Osteoblast (primary cell): ENCODE measurements at places on chromosomes 3 and 15. TPM values are rescaled to one million over a fixed set of nuclear protein-coding genes. Genes with fewer than 3 reads are reported as not detected.
A peak's percentile ranks its signal among the peaks of the same experiment; 100 is the strongest.

DNA sequence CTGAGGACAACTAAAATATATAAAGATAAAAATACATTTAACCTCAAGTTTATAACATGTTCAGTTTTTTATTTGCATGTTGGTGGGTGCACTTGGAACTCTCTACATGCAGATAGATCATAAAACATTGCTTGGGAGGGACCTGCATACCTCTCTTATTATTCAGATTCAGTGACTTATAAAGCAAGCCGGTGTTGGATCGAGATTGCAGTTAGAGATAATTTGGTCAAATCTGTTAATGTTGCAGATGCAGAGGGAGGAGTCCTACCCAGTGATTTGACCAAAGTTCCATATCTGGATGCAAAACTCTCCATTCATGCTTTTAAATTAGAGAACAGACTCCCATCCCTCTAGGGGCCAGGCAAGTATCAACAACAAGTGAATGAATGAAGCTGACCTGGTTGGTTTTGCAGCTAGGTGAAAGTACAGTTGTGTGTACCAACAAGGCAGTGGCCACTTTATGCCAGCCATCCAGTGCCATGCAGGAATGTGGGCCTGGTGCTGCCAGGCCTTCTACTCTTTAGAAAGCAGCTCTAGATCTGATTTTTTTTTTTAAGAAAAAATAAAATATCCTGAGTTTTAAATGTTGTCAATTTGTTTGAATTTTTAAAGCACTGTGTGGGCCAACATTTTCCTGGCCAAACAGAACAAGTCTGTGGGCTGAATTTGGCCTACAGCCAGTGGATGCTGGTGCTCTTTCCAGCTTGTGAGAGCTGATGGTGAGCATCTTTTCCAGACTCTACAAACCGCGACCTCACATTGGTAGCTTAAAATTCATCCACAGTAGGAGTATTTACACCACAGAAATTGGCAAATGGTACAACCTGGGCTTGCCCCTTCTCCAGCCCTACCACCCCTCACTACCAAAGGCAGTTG is 12.3 kb downstream of the CDIN1 start:
- H3K27ac ChIP-seq, result peak overlapping the region; percentile 78
- H3K4me3 ChIP-seq, result no peak overlapping the region
- H3K4me1 ChIP-seq, result peaks cover 23% of the 10 kb centered on the region
- no peak for DNase-seq
- no peaks in the 10 kb centered on the region for H3K36me3 ChIP-seq

DNA sequence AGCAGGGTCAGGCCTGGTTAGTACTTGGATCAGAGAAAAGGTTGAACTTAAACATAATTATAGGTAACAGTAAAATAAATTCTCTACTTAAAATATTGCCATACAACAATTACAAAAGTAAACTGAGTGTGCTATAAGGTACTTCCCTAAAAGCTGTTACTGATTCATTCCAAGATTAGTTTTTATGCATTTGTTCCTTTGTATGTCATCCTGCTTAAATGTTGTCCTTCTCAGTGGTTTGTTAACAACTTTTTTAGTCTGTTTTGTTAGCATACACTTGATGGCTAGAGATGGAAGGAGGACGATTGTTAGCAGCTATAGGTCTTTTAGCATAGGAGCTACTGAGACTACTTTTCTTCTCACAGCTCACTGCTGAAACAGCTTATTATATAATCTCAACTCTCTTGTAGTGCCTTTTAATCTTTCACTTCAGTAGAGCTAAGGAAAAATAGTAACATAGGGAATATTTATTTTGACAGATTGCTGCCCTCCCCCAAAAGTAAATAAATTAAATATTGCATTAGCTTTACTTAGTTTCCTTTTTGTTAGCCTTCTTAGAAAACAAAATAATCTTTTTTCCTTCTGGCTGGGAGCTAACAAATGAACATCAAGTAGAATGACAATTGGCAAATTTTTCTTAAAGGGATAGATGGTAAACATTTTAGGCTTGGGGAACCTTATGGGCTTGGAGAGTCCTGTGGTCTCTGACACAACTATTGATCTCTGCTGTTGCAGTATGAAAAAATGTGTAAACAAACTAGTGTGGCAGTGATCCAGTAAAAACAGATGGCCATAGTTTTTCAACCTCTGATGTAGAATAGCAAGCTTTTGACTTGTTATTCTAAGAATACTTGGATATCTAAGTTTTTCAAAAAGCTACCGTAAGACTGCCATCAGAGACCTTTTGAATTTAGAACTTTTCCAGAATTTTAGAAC is 39.5 kb downstream of the USP8 start:
- no peak overlapping the region for H3K4me3 ChIP-seq
- no peaks in the 10 kb centered on the region for H3K27me3 ChIP-seq
- DNase-seq, result no peak
- H3K27ac ChIP-seq, result no peak overlapping the region
- H3K36me3 ChIP-seq, result peaks cover 29% of the 10 kb centered on the region
- H3K4me1 ChIP-seq, result peaks cover 6% of the 10 kb centered on the region

DNA sequence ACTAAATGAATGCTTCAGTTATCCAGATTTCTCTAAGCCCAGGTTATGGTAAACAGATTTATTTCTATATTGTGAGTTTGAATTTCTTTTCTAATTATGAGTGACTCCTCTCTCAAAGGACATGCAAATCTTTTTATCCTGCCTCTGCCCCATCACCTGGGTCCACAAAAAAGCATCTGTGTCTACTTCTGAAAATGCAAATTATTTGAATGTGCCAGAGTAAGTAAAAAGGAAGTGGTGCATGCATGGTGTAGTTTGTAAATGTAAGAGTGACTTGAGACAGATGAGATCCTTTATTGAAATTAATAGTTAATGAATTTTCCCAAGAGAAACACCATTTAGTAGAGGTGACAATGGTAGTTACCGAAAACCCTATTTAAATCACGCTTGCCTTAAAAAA is 26.9 kb downstream of the MCTP2 start:
- H3K4me3 ChIP-seq, result no peak overlapping the region
- no peaks in the 10 kb centered on the region for H3K4me1 ChIP-seq
- H3K27ac ChIP-seq, result no peak overlapping the region
- no peak for DNase-seq

DNA sequence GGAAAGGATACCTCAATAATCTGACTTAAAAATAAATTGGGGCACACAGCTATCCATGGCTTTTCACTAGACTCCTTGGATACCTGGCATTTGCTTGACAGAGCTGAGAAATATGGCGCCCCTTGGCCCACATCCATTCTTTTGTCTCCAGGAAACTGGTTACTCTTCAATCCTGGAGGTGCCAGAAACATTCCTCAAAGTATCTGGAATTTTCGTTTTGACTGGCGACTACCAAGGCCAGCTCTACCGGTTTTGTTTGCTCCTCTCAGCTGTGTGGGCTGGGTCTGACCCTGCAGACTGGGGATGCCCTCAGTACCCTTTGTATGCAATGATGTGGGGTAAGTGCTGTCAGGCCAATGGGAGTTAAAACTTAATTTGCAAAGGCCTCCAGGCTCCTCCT is 27.0 kb downstream of the KATNBL1 start:
- H3K4me3 ChIP-seq, result no peak overlapping the region
- no peak overlapping the region for H3K27ac ChIP-seq
- no peaks in the 10 kb centered on the region for H3K36me3 ChIP-seq
- DNase-seq, result no peak

The SPINT1 gene
- 0.72 and 0.88 TPM in 2 replicates for total RNA-seq
